Activated T-helper 1 cell treated with anti-CD3 and anti-CD28 coated beads, Interleukin-2, amount 50 U/mL, for 16 hours (primary cell): ENCODE measurements at places on chromosomes 3 and 15.
A peak's percentile ranks its signal among the peaks of the same experiment; 100 is the strongest.

- DNase-seq: no peak
Observed at GRCh38 chr15:22810853-22811338, 24.5 kb downstream of the NIPA1 start.

GRCh38 chr3:4983739-4984510 lies 4.7 kb downstream of the BHLHE40 start:
- peak; percentile 68 for DNase-seq

GRCh38 chr15:29128671-29129070 lies 141.0 kb downstream of the NSMCE3 start:
- no peak for DNase-seq

GRCh38 chr3:13541691-13542090 lies 7.2 kb upstream of the FBLN2 start:
- no peak for DNase-seq

GRCh38 chr3:194312743-194313281 lies 38.3 kb downstream of the CPN2 start:
- no peak for DNase-seq

DNA sequence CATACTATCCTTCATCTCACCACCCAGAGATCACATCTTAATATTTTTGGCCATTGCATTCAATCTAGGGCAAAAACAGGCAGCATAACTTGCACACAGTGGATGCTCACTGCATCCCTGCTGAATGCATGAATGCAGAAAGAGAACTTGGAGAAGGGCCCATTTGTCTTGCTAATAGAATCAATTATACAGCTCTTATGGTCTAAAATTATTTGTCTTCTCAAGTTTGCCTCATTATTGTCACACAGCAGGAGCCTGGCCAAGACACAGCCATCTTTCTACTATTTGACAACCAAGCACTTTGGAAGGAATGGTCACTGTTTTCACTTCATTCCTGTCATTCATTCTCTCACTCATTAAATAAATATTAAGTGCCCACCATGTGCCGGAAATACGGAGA lies 1.2 kb upstream of the ARHGEF26 start:
- no peak for DNase-seq

GRCh38 chr3:124329723-124330122 lies 337.8 kb upstream of the ROPN1 start:
- no peak for DNase-seq

GRCh38 chr3:186570941-186571643 lies 572 bp downstream of the DNAJB11 start:
- DNase-seq: no peak

- no peak for DNase-seq
Observed at GRCh38 chr3:13046569-13047274, 26.5 kb downstream of the IQSEC1 start.

DNA sequence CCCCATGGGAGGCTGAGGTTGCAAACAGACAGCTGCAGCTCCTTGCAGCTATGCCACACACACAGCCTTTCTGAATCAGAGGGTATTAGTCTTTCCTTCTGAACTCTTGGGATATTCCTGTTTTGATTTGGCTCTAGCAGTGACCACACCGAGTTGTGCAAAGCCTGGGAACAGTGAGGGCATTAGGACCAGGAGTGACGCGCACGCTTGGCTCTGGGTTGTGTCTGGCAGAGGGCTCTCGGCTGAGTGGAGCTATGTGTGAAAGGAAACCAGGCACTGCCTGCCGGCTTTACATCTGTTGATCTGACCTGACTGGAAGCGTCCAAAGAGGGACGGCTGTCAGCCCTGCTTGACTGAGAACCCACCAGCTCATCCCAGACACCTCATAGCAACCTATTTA lies at the start of gene GALNT15:
Gene GALNT15, plus strand, starts transcription at position 292 of the 400 bp plus-strand sequence. CDS start 472 bp downstream, outside the sequence.
- no peak for DNase-seq

- DNase-seq: no peak
Observed at GRCh38 chr3:9399746-9400145, 2.3 kb downstream of the SETD5 start.

- no peak for DNase-seq
Observed at GRCh38 chr3:81549831-81550230, 211.6 kb downstream of the GBE1 start.

- no peak for DNase-seq
Observed at GRCh38 chr3:134064081-134064480, 34.4 kb upstream of the SLCO2A1 start.

- DNase-seq: no peak
Observed at GRCh38 chr3:38966811-38967692, 84.7 kb downstream of the SCN11A start.

DNA sequence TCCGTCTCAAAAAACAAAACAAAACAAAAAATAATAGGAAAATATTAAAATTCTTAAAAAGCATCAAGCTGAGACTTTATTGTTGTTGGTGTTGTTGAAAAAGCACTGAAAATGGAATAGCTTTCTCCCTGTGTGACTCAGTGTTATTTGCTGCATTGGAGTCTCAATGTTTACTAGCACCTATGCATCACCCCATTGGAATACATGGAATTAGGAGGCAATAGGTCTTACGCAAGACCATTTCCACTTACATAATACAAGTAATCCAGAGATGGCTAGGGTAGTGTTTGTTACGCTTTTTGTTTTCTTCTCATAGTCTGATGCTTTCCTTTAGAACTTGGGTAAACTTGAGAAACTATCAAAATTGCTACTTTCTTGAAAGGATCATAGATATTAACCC lies 15.2 kb downstream of the GXYLT2 start:
- no peak for DNase-seq

- no peak for DNase-seq
Observed at GRCh38 chr3:155609586-155609985, 135.3 kb downstream of the PLCH1 start.

- peak; percentile 8 for DNase-seq
Observed at GRCh38 chr3:32177702-32178198, 60.7 kb upstream of the CMTM8 start.

- DNase-seq: no peak
Observed at GRCh38 chr3:117565777-117566176, 856.2 kb downstream of the TUSC7 start.

DNA sequence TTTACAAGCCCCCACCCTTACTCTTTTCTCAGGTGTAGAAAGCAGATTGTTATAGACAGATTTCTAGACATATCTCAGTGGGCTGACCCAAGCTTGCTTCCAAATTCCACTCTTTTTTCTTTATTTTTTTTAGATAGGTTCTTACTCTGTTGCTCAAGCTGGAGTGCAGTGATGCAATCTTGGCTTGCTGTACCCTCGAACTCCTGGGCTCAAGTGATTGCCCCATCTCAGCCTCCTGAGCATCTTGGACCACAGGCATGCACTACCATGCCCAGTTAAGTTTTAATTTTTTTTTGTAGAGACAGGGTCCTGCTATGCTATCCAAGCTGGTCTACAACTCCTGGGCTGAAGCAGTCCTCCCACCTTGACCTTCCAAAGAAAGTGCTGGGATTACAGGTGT lies 53.5 kb upstream of the ADAMTS9 start:
- no peak for DNase-seq

- no peak for DNase-seq
Observed at GRCh38 chr3:149542375-149543312, 68.1 kb downstream of the TM4SF4 start.

GRCh38 chr3:2978977-2979732 lies 131.0 kb downstream of the IL5RA start:
- no peak for DNase-seq

GRCh38 chr15:70768257-70768883 lies 5.0 kb upstream of the UACA start:
- no peak for DNase-seq

- no peak for DNase-seq
Observed at GRCh38 chr3:173037840-173038483, 103.1 kb downstream of the SPATA16 start.
